Natural killer cell treated with Interleukin-12 subunit alpha and Interleukin-12 subunit beta and Interleukin-15 and Interleukin-18, amount 100 ng/mL, for 72 hours (primary cell): ENCODE measurements at places on chromosomes 6 and 20. TPM values are rescaled to one million over a fixed set of nuclear protein-coding genes. Genes with fewer than 3 reads are reported as not detected.

GRCh38 chr6:145609521-145609920 lies 125.8 kb downstream of the EPM2A start:
- no peak for DNase-seq

Gene DACT2
- not detected for total RNA-seq

Gene PDYN
- total RNA-seq, result not detected

GRCh38 chr6:150435832-150436231 lies 67.0 kb downstream of the IYD start:
- DNase-seq, result no peak

DNA sequence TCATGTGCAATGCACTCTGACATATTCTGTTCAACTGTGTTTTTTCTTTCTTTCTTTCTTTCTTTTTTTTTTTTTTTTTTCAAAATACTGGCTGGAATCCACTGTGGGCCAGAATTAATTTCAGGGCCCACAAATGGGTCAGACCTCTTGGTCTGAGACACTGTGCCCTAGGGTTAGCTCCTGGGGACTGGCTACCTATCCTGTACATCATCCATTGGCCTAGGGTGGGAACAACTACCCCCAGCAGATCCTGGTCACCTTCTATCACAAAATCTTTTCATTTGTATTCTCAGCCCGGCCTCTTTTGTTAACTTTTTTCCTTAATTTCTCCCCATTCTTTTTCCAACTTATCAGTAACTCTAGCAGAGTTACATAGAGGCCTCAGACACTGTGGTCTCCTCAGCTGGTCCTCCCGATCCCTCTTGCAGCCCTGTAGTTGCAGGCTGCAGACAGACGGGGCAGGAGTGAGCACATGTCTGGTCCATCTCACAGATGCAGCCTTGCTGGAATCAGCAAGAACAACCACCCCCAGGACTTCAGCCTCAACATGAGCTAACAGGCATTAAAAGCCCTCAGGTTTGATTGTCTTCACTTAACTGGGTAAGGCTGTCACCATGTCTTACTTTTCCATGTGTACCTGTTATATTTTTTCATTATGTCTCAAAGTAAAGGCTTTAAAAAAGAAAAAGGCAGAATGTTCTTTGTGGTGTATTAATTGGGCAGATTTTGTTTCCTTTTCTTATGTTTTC lies 41.3 kb downstream of the TXLNB start:
- DNase-seq, result peak; percentile 65

- no peak for DNase-seq
These were observed 24.4 kb downstream of the TMEM181 start for GRCh38 chr6:158584236-158584651.

Gene LPA
- total RNA-seq, result not detected

GRCh38 chr6:141922898-141923297 lies 209.8 kb upstream of the GJE1 start:
- no peak for DNase-seq

Gene SERPINB1
- 275 TPM for total RNA-seq

Gene GSS
- 71.3 TPM for total RNA-seq

- no peak for DNase-seq
These were observed 182.8 kb downstream of the ZMYND8 start for GRCh38 chr20:47173596-47174216.

DNA sequence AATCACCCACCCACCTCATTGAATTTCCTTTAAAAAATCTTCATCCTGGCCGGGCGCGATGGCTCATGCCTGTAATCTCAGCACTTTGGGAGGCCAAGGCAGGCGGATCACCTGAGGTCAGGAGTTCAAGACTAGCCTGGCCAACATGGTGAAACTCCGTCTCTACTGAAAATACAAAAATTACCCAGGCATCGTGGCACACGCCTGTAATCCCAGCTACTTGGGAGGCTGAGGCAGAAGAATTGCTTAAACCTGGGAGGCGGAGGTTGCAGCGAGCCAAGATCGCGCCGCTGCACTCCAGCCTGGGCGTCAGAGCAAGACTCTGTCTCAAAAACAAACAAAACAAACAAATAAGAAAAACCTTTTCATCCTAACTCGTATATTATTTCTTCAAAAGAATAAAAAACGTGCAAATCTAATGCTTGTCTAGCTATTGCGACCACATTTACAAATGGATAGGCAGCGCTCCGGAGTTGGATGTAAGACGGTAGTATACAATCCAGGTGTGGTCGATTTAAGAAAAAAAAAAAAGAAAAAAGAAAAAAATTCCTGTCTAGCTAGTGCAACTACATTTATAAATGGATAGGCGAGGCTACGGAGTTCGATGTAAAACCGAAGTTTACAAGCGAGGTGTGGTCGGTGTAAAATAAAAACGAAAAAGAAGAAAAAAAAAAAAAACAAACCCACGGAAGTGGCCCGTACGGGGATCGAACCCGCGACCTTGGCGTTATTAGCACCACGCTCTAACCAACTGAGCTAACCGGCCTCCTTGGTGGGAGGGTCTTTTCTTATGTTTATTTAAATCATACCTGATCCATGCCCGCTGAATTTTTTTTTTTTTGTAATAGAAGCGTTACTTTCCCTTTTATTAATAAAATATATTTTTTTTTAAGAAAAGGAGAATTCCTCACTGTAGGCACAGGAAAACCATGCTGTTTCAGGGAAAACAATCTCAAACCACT lies 70.7 kb upstream of the PRSS16 start:
- peak; percentile 67 for DNase-seq

DNA sequence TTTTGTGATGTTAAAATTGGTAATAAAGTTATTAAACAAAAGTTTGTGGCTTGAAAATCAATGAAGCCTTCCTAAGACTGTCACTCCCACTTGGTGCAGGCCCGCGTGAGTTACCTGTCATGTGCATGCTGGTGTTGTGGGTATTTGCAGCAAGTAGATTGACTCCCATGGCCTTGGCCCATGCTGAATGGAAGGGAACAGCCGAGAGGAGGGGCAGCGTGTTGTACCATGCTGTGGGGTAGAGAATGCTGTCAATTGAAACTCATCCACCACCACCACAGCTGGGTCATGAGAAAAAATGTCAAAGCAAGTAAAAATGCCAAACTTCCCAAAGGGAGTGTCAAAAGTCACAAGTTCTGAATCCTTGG lies 12.7 kb upstream of the VNN1 start:
- no peak for DNase-seq

Gene TRDN
- not detected for total RNA-seq

DNA sequence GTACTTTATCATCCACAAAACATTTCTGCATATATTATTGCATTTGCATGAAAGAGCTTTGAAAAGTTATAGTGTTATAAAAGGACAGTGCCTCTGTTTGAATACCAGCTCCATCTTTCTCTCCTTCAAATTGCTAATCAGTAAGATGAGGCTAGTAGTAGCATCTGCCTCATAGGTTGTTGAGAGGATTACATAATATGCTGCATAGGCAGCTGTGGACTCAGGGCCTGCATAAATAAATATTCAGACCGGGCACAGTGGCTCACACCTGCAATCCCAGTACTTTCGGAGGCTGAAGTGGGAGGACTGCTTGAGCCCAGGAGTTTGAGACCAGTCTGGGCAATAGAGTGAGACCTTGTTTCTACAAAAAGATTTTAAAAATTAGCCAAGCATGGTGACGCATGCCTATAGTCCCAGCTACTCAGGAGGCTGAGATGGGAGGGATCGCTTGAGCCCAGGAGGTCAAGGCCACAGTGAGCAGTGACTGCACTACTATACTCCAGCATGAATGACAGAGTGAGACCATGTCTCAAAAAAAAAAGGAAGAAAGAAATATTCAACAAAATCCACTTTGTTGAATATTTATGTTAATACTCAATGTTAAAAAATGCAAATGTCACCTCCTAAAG lies 18.3 kb upstream of the SEC63 start:
- no peak for DNase-seq

- DNase-seq, result no peak
These were observed 40.1 kb downstream of the ILRUN start for GRCh38 chr6:34656378-34657036.

- no peak for DNase-seq
These were observed 19.3 kb upstream of the IYD start for GRCh38 chr6:150349546-150349945.

Gene REM1
- not detected for total RNA-seq

GRCh38 chr6:44096612-44097011 lies 30.6 kb downstream of the MRPL14 start:
- peak; percentile 74 for DNase-seq

DNA sequence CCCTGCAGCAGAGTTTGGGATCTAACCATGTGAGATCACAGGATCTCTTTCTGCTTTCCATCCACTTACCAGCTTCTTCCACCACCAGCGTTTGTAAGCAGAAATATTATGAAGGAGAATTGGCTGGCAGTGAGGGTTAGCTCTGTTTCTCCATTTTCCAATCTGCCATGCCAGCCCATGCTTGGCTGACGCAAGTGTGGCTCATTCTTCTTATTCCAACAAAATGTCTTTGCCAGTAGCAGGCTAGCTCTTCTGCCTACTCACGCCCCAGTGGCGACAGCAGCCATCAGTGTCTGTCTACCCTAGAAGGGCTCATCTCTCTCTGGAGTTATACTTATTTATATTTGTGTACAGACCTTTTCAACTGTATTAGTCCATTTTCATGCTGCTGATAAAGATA lies 286.2 kb downstream of the FARS2 start:
- DNase-seq, result no peak

Gene FRK
- total RNA-seq, result not detected

DNA sequence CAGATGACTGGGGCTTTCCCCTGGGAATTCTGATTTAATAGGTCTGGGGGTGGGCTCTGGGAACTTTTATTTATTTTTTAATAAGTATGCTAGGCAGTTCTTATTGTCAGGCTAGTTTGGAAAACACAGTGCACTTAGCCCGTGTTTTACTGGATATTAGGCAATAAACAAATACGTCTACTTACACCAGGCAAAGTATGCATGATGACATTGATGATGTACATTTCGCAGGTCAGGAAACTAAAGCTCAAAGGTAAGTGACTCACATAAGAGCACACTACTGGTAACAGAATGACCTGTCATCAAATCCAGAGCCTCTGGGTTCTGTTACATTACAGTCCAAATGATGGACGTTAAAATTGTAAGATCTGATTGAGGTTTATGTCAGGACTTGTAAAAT lies 144.4 kb upstream of the EXOC2 start:
- no peak for DNase-seq

Gene PEDS1
- 33.8 TPM for total RNA-seq

Gene CALHM4
- not detected for total RNA-seq

GRCh38 chr6:35082733-35083403 lies 58.3 kb downstream of the TCP11 start:
- peak; percentile 44 for DNase-seq

Gene SLC12A5
- not detected for total RNA-seq

Gene BANF2
- not detected for total RNA-seq

DNA sequence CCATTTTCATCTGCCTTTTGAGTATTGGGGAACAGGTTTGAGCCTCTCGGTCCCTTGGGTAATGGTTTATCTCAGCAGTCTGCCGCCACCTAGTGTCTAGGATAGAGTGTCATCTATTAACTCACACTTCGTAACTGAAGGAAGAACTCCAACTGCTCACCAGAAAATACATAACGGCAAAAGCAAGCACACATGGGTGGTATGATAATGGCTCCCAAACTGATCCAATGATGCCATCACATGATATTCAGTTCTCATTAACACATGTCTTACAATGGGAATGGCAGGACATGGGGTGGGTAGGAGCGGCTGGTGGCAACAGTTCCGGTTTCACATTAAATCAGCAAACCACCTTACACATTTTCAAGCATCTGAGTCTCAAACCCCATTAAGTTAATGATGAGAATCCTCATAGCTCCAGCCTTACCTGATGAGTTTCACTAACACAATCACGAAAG lies 110.7 kb upstream of the PHACTR1 start:
- DNase-seq, result no peak

Gene MED20
- total RNA-seq, result 25.5 TPM

Gene LCA5
- 0.07 TPM for total RNA-seq

Gene IMPG1
- not detected for total RNA-seq

DNA sequence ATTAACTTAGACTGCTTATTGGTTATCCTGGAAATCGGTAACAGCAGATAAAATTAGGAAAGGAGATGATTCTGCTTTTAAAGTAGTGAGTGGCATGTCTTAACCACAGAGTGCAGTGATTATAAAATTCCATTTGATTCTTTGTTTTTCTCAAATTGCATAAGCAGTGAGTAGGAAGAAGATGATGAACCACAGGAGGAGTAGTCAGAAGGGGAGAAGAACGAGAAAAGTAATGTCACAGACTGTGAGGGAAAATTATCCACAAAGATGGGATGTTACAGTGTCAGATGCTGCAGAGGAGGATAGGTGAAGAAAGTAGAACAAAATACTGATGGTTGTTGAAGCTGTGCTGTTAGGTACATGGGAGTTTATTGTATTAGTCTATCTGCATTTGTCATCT lies 63.0 kb downstream of the ITCH start:
- DNase-seq, result no peak

Gene HCK
- total RNA-seq, result 0.14 TPM

Gene SMLR1
- not detected for total RNA-seq

- DNase-seq, result no peak
These were observed 136.9 kb downstream of the CD83 start for GRCh38 chr6:14254505-14254904.

DNA sequence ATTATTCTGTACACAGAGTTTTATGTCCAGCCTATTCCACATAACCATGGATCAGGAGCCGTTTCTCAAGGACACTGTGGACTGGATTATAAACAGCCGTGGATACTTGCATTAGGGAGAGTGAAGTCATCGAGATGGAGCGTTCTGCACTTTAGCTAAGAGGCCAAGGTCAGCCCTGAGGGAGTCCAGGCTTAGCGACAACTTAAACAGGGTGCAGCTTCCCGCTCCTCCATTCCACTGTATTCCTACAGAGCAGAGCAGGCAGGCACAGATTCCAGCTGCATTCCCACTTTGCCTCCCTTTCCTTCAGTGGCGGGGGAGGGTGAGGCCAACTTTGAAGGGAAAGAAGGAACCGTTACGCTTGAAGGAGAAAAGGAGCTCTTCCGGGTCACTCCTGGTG lies 59.5 kb downstream of the RAMACL start:
- no peak for DNase-seq

Gene SLC24A3
- 1.4 TPM for total RNA-seq

GRCh38 chr6:168377856-168378832 lies 58.6 kb upstream of the DACT2 start:
- DNase-seq, result peak; percentile 40

- DNase-seq, result no peak
These were observed 8.0 kb downstream of the QKI start for GRCh38 chr6:163422550-163422949.

DNA sequence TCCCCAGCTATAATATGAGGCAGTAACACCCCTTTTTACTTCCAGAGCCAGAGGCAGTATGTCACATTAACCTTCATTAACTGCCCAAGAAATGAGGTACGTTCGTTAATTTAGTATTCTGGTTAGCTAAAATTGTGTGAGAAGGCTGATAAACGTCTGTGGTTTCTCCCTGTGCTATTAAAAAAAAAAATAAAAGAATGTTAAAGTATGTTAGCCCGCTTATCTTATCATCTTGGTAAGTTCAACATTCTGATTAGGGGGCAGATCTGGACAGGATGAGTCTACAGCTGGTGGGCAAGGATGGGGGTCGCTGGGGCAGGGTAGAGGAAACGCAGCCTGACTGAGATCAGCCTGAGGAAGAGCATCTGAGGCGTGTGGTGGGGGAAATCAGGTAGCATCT lies 154.0 kb downstream of the PRL start:
- DNase-seq, result no peak

Gene TAF4
- total RNA-seq, result 22.2 TPM

GRCh38 chr6:150269130-150269856 lies 99.5 kb upstream of the IYD start:
- DNase-seq, result no peak

Gene C6orf118
- total RNA-seq, result not detected
